ENCODE measurements at places on chromosomes 2 and 18.

- H3K4me3 ChIP-seq = no peak overlapping the region
- DNase-seq = no peak
- H3K27me3 ChIP-seq = no peaks in the 10 kb centered on the region
- no peak overlapping the region for H3K27ac ChIP-seq
- H3K4me1 ChIP-seq = no peaks in the 10 kb centered on the region
- H3K36me3 ChIP-seq = no peaks in the 10 kb centered on the region
Observed at GRCh38 chr18:32308493-32309120, 118.8 kb downstream of the MEP1B start.

GRCh38 chr2:222355860-222356259 is 57.1 kb upstream of the PAX3 start:
- no peak for DNase-seq
- H3K36me3 ChIP-seq = no peaks in the 10 kb centered on the region
- no peaks in the 10 kb centered on the region for H3K27me3 ChIP-seq
- no peak overlapping the region for H3K27ac ChIP-seq
- no peak overlapping the region for H3K4me3 ChIP-seq

DNA sequence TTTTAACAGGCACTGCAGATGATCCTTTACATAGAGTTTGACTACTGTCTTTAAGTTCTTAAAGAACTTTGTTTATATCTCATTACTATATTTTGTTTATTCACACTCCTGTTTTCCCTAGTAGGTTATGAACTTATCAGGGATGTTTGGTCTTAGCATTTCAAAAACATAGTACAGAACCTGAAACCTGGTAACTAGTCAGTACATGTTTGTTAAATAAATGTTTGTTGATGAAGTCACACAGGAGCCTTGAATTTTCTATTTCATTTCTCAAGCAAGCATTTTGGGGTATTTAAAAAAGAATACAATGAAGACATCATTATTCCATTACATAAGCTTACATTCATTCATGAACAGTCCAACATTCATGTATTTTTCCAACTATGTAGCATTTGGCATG is 280.3 kb upstream of the ZSWIM2 start:
- DNase-seq = no peak
- H3K4me1 ChIP-seq = no peaks in the 10 kb centered on the region
- no peaks in the 10 kb centered on the region for H3K36me3 ChIP-seq
- H3K4me3 ChIP-seq = no peak overlapping the region

- no peak overlapping the region for H3K27ac ChIP-seq
- no peaks in the 10 kb centered on the region for H3K27me3 ChIP-seq
- no peaks in the 10 kb centered on the region for H3K36me3 ChIP-seq
- no peaks in the 10 kb centered on the region for H3K4me1 ChIP-seq
- no peak for DNase-seq
Observed at GRCh38 chr2:216956820-216957493, 97.1 kb upstream of the TNP1 start.

GRCh38 chr2:37645362-37645761 is 26.1 kb downstream of the CDC42EP3 start:
- H3K36me3 ChIP-seq = peaks cover 73% of the 10 kb centered on the region
- H3K4me3 ChIP-seq = no peak overlapping the region
- H3K27ac ChIP-seq = peak overlapping the region; percentile 82
- no peak for DNase-seq

DNA sequence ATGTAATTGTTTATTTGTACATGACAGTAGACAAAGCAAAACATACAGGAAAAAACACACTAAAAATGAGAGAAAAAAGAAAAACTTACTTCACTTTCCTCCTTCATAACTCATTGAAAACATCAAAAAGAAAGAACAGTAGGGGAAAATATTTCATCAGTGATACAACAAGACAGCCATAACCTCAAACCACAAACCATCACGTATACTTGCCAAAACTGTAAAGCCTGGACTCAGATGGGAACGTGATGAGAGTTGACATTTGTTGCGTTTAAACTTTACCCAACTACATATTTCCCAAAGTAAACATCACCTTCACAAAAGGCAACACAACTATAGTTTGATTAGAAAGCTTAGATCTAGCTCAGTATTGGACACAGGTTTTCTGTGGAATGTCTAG is 278.2 kb upstream of the COL3A1 start:
- H3K4me3 ChIP-seq = no peak overlapping the region
- no peak for DNase-seq
- no peak overlapping the region for H3K27ac ChIP-seq
- no peaks in the 10 kb centered on the region for H3K4me1 ChIP-seq

DNA sequence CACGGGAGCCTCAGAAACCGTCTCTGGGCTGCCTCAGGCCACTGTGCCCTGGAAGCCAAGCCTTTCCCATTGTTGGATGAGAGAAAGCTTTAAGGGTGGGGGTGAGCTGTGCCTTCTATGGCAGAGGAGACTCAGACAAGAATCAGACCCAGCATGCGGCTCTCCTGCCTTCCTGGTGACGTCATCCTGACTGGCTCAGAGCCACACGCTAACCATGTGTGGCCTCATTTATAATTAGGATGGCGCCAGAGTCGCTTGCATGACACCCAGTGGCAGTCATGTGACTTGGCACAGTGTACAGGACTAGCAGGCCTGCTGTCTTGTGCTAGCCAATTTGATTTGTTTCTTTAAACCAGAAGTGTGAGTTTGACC is 99.1 kb downstream of the SH3BP4 start:
- DNase-seq = peak; percentile 18
- H3K27me3 ChIP-seq = peaks cover 25% of the 10 kb centered on the region
- H3K27ac ChIP-seq = no peak overlapping the region
- no peaks in the 10 kb centered on the region for H3K36me3 ChIP-seq
- H3K4me3 ChIP-seq = no peak overlapping the region
- H3K4me1 ChIP-seq = peaks cover 6% of the 10 kb centered on the region

DNA sequence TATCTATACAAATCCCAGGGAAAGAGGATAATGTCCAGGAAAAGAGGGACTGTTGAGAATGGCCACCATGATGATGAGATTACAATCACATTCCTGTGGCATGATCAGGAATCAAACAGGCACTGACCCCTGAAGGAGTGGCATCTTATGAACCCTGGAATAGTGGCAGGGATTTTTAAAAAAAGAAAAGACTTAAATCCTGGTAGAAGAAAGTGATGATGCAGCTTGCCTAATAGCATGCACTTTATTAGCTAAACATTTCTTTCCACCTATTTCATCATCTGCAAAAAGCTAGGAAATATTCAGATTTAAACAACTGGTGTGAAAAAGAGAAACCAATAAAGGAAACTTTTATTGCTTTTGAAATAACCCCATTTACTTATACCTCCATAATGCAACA is 87.2 kb upstream of the FSHR start:
- no peak overlapping the region for H3K4me3 ChIP-seq
- H3K27ac ChIP-seq = no peak overlapping the region
- no peaks in the 10 kb centered on the region for H3K27me3 ChIP-seq
- H3K4me1 ChIP-seq = no peaks in the 10 kb centered on the region

- no peak for DNase-seq
- H3K4me3 ChIP-seq = no peak overlapping the region
- no peaks in the 10 kb centered on the region for H3K4me1 ChIP-seq
- no peak overlapping the region for H3K27ac ChIP-seq
- H3K27me3 ChIP-seq = no peaks in the 10 kb centered on the region
- no peaks in the 10 kb centered on the region for H3K36me3 ChIP-seq
Observed at GRCh38 chr2:67234440-67234839, 162.7 kb upstream of the ETAA1 start.
